Stimulated activated CD4-positive, alpha-beta T cell treated with anti-CD3 and anti-CD28 coated beads, Interleukin-1b, Interleukin-23, amount 100 ng/mL, for 4 hours (primary cell): ENCODE measurements at places on chromosomes 4 and X.

DNA sequence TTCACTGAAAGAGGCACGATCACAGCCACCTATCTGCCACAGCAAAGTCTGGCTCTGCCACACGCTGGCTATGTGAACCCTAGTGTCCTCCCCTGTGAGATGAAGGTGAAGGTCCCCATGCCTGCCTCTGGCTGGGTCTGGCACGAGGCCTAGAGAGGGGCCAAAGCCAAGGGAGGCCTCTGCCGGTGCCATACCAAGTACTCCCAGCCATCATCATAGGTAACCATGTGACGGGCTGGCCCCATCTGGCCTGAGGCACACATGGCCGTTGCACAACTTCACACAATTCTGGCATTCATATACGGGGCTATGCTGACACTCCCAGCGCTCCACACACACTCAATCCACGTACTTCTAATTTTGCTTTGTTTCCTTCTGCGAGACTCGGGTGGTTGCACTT, 15.3 kb downstream of the NOP14 start:
- DNase-seq: no peak

GRCh38 chr4:23171976-23172375, 479.2 kb downstream of the GBA3 start:
- no peak for DNase-seq

- no peak for DNase-seq
Observed at GRCh38 chr4:37909332-37910090, 18.6 kb downstream of the TBC1D1 start.

- DNase-seq: no peak
Observed at GRCh38 chrX:18666614-18667013, 5.3 kb downstream of the RS1 start.

GRCh38 chr4:152038238-152038637, 277.4 kb upstream of the GATB start:
- DNase-seq: no peak
